ENCODE measurements at places on chromosomes 7 and 10.

- DNase-seq = no peak
These were observed 923 bp upstream of the FGL2 start for GRCh38 chr7:77200542-77200941.

- no peak for DNase-seq
These were observed 492.5 kb downstream of the ARL4A start for GRCh38 chr7:13179775-13180523.

- DNase-seq = no peak
These were observed 31.2 kb downstream of the GRIFIN start for GRCh38 chr7:2445047-2445446.

- no peak for DNase-seq
These were observed 34.2 kb downstream of the PDZD8 start for GRCh38 chr10:117341061-117341460.

DNA sequence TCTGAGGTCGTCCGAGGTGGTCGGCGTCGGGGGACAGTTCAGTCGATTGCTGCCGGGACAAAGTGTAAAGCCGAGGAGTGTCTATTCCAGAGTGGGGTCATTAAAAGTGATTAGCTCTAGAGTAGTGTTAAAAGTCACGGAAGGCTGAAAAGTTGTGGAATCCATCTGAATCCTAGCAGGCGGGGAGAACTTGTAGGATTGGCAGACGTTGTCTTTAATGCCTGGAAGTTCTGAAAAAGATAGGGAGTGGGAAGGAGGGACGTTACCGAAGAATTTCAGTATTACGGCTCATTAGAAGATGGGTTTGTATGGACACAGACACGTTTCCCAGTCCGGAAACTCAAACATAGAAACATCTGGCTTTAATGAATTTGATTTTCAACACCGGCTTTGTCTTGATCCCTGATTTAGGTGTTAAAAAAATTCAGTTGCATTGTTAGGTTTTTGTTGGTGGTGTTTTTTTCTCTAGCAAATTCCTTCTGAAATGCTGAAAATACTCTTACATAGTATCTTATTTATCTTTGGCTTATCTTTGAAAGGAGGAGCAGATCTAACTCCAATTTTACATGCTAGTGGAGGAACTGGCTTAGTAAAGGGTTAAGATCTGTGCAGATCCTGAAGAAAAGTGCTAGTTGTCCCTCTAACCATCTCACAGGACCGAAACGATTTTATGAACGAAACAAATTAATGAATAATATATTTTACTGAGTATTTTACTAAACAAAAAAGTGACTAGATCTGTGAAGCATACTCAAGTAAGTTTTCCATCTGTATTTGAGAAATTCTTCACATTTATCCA is 900 bp downstream of the MKLN1 start:
- peak; percentile 45 for DNase-seq

GRCh38 chr10:29479081-29479925 is 155.5 kb downstream of the SVIL start:
- no peak for DNase-seq

DNA sequence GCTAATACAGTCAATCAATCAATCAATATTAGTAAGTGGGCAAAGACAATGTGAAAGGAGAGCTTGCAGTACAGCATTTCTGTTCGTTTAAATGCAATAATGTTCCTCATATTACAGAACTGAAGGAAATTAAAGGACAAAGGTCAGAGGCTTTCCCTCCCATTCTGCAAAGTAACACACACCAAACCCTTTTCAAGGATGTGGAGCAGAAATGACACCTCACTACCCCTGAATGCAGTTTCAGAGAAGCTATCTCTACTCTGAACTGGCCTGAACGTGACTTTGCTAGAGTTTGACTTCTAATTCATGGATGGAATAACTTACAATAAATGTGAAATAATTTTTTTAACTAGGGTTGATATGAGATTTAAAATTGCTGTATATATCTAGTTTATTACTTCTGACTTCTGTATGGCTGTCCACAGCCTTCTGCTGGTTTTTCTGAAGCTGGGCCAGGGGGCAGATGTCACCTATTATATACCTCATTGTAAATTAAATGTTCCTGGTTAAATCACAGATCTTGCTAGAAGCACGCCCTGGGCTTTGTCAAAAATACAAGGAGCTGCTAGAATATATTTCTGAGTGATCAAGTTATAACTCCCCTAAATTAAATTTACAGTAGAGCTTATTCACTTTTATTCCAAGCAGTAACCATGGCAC is 156.9 kb upstream of the C7orf33 start:
- DNase-seq = no peak

- no peak for DNase-seq
These were observed 76.5 kb downstream of the SNX13 start for GRCh38 chr7:17863809-17864143.

- DNase-seq = no peak
These were observed 565 bp upstream of the INA start for GRCh38 chr10:103276251-103276895.

DNA sequence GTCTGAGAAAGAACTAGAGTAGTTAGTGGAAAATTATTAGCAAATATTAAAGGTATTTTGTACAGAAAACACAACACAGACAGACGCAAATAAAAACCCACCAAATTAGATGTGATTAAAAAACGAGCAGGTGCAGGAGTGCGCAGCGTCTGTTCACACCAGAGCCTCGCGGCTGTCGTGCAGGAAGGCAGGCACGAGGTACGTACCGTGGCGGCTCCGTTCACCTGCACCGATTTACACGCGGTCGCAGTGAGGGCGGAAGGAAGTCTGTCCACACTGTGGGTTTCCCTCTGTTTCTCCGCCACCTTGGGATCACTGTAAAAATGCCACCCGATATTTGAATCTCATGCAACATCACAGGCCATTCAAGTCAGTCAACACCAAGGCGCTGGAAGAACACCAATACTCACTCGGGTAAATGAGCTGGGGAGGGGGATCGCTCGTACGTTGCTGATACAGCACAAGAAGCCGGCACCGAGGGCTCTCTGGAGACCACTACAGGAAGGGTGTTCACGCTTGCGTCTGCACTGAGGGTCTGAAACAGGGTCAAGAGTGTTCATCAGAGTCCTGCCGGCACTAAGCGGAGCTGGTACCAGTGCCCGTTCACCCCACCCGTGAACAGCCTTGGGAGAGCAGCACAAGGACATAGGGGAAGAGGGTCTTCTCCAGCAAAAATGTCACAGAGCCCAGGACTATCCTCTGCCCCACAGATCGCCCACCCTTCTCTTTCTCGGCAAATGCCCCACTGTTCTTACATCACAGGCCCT is 116.8 kb downstream of the LARP4B start:
- DNase-seq = no peak
